ENCODE measurements at places on chromosomes 1 and 21.

GRCh38 chr1:23383577-23384311 is 14.1 kb upstream of the ZNF436 start:
- DNase-seq: no peak

DNA sequence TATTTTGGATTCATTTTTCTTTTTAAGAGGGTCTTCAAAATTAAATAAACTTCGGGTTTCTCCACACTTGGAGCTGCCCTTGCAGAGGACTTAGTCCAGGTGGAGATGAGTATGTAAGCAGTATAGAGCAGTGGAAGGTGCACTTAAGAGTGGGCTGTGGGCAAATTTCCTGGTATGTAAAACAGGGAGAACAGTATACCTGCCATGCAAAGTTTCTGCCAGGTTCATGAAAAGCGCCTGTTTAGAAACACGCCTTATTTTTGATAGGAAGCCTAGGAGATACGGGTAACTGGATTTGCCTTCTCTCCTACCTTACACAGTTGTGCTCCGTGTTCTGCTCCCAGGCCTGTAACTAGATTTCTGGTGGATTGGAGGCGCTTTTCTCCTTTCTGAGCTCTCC is 1.2 kb downstream of the KDM4A start:
- no peak for DNase-seq

- no peak for DNase-seq
These were observed 77.5 kb downstream of the TPR start for GRCh38 chr1:186297439-186298045.

DNA sequence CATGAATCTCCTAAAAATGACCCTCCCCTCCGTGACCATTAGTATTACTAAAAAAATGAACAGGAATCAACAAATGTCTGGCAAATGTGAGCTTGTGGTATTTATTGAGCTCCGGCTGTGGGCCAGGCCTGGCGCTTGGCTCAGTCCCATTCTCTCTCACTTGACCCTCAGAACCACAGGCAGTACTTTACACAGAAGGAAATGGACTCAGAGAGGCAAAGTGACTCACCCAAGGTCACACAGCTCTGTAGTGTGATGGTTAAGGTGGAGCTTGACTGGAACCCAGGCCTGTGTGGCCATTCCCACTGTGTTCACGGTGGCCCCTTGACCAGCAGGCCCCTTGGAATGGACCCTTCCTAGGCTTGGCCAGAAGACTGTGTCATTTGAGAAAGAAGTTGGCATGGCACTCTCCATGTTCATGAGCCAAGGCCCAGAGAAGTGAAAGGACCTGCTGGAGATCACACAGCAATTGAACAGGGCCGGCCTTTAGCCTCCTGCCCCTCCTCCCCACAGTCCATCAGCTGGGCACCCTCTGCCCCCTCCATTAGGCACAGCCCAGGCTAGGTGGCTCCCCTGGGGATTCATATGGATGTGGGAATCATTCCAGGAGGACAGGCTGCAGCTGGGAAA is 32.1 kb downstream of the FAM151A start:
- no peak for DNase-seq

DNA sequence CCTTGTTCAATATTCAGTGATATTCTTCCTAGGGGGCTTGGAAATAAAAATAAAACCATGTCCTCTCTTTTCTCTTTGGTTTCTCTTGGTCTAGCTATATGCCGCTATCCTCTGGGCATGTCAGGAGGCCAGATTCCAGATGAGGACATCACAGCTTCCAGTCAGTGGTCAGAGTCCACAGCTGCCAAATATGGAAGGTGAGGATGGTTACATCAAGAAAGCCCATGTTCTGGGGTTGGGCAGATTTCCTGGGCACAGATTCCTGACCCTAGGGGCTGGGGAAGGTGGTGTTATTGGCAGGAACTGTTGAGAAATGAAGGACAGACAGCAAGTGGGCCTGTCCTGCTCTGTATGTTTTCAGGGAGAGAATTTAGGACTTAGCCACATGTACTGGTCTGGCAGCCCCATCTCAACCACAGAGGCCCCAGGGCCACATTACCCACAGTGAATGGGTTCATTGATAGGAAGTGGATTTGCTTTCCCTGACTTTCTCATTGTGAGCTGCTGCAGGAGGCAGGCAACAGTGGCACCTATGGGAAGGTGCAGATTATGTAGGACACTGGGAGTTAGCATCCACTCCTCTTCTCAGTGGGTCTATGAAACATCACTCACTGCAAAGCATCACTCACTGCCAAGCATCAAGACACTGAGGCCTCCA is 37.4 kb upstream of the HSD17B7 start:
- DNase-seq: no peak

DNA sequence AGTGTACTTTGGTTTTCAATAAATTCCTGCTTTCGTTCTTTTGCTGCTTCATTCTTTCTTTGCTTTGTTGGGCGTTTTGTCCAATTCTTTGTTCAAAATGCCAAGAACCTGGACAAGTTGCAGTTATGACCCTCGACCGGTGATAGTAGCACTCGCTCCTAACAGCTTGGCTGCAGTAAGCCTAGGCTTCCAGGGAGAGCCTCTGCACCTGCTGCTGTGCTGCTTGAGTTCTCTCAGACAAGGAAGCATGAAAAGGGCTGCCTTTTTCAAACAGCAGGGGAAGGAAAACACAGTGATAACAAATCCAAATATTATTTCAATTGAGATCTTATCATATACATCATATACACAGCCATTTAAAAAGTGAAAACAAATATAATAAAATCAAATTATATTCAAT is 12.8 kb upstream of the RIPK4 start:
- peak; percentile 71 for DNase-seq

DNA sequence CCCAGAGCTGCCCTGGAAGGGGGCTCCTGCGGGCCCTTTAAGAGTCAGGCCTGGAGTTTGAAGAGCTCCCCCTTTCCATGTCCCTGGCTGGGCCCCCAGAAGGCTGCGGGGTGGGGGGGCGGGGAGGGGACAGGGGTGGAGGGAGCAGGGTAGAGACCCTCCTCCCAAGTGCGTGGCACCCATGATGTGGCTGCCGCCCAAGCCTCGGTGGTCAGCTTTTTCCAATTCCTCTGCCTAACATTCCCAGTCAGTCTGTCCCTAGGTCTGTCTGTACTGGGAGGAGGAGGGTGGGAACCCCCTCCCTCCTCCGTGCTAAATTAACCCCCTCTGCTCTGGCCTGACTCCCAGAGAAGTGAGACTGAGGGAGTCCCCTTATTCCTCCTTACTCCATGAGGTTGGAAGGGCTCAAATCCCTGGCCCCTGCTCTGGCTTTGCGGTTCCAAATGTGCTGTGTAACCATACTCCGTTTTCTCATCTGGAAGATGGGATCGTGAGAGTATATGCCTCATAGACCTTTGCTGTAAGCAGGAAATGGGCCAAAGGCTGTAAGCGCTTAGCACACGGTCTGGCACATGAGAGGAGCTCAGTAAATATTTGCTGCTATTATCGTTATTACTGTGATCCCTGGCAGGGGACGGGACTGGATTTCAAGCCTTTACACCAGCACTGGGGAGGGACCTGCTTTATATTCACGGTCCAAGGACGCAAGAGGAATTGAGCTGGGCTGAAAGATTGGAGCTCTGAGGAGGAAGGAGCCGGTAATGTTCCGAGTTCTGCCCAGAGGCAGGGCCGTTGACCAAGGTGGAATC is 658 bp upstream of the COL16A1 start:
- DNase-seq: peak; percentile 70

GRCh38 chr1:41540886-41541591 is 56.6 kb upstream of the EDN2 start:
- no peak for DNase-seq

- DNase-seq: peak; percentile 83
These were observed 31.3 kb downstream of the PKNOX1 start for GRCh38 chr21:43005635-43006034.

Measured in NCI-H2029 (cell line).